ENCODE measurements at places on chromosomes 3 and 15.

- no peaks in the 10 kb centered on the region for H3K27me3 ChIP-seq
- no peaks in the 10 kb centered on the region for H3K36me3 ChIP-seq
- no peak overlapping the region for H3K27ac ChIP-seq
- no peak for DNase-seq
- H3K4me1 ChIP-seq = no peaks in the 10 kb centered on the region
- no peak overlapping the region for H3K4me3 ChIP-seq
Observed at GRCh38 chr3:170471149-170471548, 52.5 kb downstream of the CLDN11 start.

GRCh38 chr3:46662771-46663551 lies 30.5 kb downstream of the ALS2CL start:
- no peak overlapping the region for H3K27ac ChIP-seq
- H3K36me3 ChIP-seq = no peaks in the 10 kb centered on the region
- DNase-seq = no peak
- H3K27me3 ChIP-seq = no peaks in the 10 kb centered on the region

GRCh38 chr15:33866101-33866737 lies 102.1 kb upstream of the CHRM5 start:
- no peaks in the 10 kb centered on the region for H3K4me1 ChIP-seq
- no peaks in the 10 kb centered on the region for H3K27me3 ChIP-seq
- no peak overlapping the region for H3K27ac ChIP-seq
- H3K4me3 ChIP-seq = no peak overlapping the region
- DNase-seq = no peak
- H3K36me3 ChIP-seq = peaks cover 38% of the 10 kb centered on the region

DNA sequence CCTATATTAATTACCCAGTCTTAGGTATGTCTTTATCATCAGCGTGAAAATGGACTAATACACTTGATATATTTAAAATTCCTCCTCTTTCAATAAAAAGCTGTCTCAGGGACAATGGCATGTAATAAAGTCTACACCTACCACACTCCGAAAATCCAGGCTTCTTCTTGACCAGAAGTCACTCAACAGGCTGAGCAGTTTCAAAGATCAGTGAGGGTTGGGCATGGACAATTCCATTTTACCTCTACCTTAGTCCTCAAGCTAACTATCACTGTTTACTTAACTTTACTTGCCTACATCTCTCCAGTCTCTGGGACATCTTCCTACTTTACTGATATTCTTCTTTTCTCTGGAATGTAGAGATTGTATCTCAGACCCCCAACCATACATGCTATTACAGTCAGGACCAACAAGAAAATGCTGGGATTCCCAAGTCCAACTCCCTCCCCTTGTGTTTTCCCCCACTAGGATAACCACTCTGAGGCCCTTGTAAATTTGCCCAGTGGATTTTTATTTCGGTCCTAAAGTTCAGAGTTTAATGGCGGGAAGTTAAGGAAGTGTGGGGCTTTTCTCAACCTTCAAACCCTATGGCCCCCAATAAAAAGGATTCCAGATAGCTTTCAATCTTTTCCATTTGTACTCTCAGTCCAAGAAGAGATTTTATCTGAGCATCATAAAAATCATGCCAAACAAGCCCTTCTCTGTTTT lies 137.1 kb upstream of the TSC22D2 start:
- no peaks in the 10 kb centered on the region for H3K4me1 ChIP-seq
- no peak overlapping the region for H3K4me3 ChIP-seq
- DNase-seq = no peak
- H3K27me3 ChIP-seq = no peaks in the 10 kb centered on the region
- H3K27ac ChIP-seq = no peak overlapping the region

Data from immature natural killer cell (primary cell).